Bronchial epithelial cell (primary cell): ENCODE measurements at places on chromosomes 4 and X. TPM values are rescaled to one million over a fixed set of nuclear protein-coding genes. Genes with fewer than 3 reads are reported as not detected.

Gene DIPK2B
- not detected in 2 replicates for total RNA-seq

Gene TCP11X1
- total RNA-seq: not detected in 2 replicates

Gene TIGD2
- total RNA-seq: 9.0 and 9.2 TPM in 2 replicates

Gene CT45A1
- not detected in 2 replicates for total RNA-seq

Gene SHROOM2
- total RNA-seq: 1.8 and 2.4 TPM in 2 replicates

Gene FHIP1A
- total RNA-seq: 20.8 and 25.2 TPM in 2 replicates

Gene LRCH2
- total RNA-seq: under 0.01 and 0.26 TPM in 2 replicates

Gene GCNA
- 1.6 and 1.7 TPM in 2 replicates for total RNA-seq

Gene NAP1L3
- total RNA-seq: not detected in 2 replicates

Gene FREM3
- total RNA-seq: not detected in 2 replicates

Gene ANAPC4
- total RNA-seq: 12.5 and 15.0 TPM in 2 replicates

Gene VCX3B
- 0.26 TPM in 2 replicates for total RNA-seq

Gene METAP1
- 33.0 and 41.9 TPM in 2 replicates for total RNA-seq

Gene TCP11X2
- not detected in 2 replicates for total RNA-seq

Gene GPR78
- total RNA-seq: under 0.01 and 0.51 TPM in 2 replicates

Gene SH2D1A
- not detected in 2 replicates for total RNA-seq

Gene RPS6KA6
- total RNA-seq: 5.3 and 6.0 TPM in 2 replicates

Gene ALPK1
- total RNA-seq: 13.7 and 52.4 TPM in 2 replicates

Gene KLHL13
- 1.8 TPM in 2 replicates for total RNA-seq

Gene MYOZ2
- total RNA-seq: not detected in 2 replicates

Gene ARSJ
- 23.3 and 29.0 TPM in 2 replicates for total RNA-seq

Gene ACE2
- total RNA-seq: 1.2 TPM in 1 of 2 replicates, not detected in the other

Gene STPG2
- total RNA-seq: 0.13 TPM in 1 of 2 replicates, not detected in the other

Gene SUPT20HL1
- under 0.01 TPM in 1 of 2 replicates, not detected in the other for total RNA-seq

Gene HSFX4
- not detected in 2 replicates for total RNA-seq

Gene TCEAL5
- not detected in 2 replicates for total RNA-seq

Gene FRG2
- total RNA-seq: not detected in 2 replicates

Gene IQSEC2
- 3.4 and 5.9 TPM in 2 replicates for total RNA-seq

Gene PPID
- total RNA-seq: 16.3 and 18.1 TPM in 2 replicates

Gene SMARCA1
- 5.6 and 6.8 TPM in 2 replicates for total RNA-seq

Gene PNMA3
- total RNA-seq: under 0.01 TPM in 1 of 2 replicates, not detected in the other

Gene GLRA2
- not detected in 2 replicates for total RNA-seq
